ENCODE measurements at places on chromosomes 5 and 9.

DNA sequence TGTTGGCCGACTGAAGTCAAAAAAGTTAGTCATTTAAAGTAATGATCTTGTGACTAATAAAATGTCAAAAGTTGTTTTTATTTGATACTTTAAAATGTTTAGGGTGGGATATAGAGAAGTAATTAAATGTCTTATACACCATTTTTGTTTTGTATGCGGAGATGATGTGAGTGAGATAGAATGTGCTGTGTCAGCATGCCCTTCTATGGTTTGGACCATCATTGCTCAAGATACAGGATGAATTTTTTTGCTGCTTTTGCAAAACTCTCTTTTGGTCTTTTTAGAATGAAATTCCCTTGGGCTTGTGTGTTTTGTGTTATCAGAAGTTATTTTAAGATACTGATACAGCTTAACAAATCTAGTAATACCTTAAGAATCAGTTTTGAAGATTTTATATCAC lies 12.5 kb downstream of the SRFBP1 start:
- DNase-seq: no peak

- DNase-seq: no peak
These were observed 638.6 kb downstream of the SEMA5A start for GRCh38 chr5:8907168-8907868.

- DNase-seq: no peak
These were observed 80.7 kb downstream of the PTPDC1 start for GRCh38 chr9:94164806-94165549.

DNA sequence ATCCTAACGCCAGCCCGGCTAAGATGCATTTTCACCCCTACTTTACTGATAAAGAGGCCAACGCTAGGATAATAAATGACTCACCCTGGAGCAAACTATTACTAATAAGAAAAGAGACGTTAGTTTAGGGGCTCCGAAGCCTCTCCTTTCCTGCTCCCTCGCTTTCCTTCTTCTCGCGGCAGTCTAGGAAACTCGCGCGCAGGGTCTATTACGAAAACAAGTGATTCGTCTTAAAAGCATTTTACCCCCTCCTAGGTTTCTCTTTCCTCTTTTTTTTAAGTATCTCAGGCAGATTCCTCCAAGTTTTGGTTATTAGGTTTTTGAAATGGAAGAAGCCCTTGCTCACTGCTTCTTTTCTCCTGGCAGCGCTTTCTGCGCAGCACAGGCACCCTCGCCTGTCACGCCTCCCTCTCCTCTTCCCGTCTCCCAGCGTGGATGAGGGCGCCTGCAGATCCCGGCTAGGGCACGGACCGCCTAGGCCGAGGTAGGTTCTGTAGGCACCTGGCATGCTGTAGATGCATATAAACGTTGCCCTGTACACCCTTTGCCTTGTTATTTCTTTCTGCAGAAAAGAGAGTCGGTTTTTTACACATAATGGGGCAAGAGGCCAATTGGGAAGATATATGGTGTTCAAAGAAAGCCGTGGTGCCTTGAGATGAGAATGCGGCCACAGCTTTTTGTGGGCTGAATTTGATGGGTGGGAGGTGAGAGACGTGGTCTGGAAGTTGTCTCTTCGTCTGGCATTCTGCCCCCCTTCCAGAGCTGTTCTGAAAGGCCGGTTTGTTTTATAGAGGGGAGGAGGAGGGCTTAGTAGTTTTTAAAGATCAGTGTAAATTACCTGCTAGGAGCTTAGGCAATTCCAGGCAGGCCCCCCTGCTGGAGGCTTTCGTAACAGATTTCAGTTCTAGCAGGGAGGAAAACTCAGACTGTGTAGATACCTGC lies 983 bp downstream of the GCNT1 start:
- DNase-seq: no peak

GRCh38 chr9:35652829-35653209 lies 2.1 kb upstream of the SIT1 start:
- no peak for DNase-seq

- DNase-seq: no peak
These were observed 89.1 kb upstream of the PPP2R2B start for GRCh38 chr5:146967646-146968045.
